ENCODE measurements at places on chromosomes 3 and 15. TPM values are rescaled to one million over a fixed set of nuclear protein-coding genes. Genes with fewer than 3 reads are reported as not detected.

GRCh38 chr15:100171411-100171810, 170.4 kb downstream of the ADAMTS17 start:
- H3K27ac ChIP-seq: no peak overlapping the region
- H3K36me3 ChIP-seq: no peaks in the 10 kb centered on the region
- H3K27me3 ChIP-seq: no peaks in the 10 kb centered on the region
- H3K4me1 ChIP-seq: no peaks in the 10 kb centered on the region
- no peak for DNase-seq

The VGLL4 gene
- 17.3 TPM for total RNA-seq

The B3GNT5 gene
- 13.7 TPM for total RNA-seq

- H3K36me3 ChIP-seq: no peaks in the 10 kb centered on the region
- H3K4me3 ChIP-seq: no peak overlapping the region
- no peaks in the 10 kb centered on the region for H3K4me1 ChIP-seq
- DNase-seq: no peak
- H3K27ac ChIP-seq: no peak overlapping the region
Observed at GRCh38 chr15:69610277-69610676, 157.7 kb downstream of the RPLP1 start.

The SH2D7 gene
- 0.16 TPM for total RNA-seq

The WDR93 gene
- not detected for total RNA-seq

- H3K27me3 ChIP-seq: no peaks in the 10 kb centered on the region
- no peaks in the 10 kb centered on the region for H3K4me1 ChIP-seq
- H3K36me3 ChIP-seq: no peaks in the 10 kb centered on the region
- no peak overlapping the region for H3K4me3 ChIP-seq
- DNase-seq: no peak
- no peak overlapping the region for H3K27ac ChIP-seq
Observed at GRCh38 chr3:162884373-162884772, 1387.8 kb downstream of the OTOL1 start.

The TBC1D21 gene
- total RNA-seq: not detected

The GNAT1 gene
- not detected for total RNA-seq

DNA sequence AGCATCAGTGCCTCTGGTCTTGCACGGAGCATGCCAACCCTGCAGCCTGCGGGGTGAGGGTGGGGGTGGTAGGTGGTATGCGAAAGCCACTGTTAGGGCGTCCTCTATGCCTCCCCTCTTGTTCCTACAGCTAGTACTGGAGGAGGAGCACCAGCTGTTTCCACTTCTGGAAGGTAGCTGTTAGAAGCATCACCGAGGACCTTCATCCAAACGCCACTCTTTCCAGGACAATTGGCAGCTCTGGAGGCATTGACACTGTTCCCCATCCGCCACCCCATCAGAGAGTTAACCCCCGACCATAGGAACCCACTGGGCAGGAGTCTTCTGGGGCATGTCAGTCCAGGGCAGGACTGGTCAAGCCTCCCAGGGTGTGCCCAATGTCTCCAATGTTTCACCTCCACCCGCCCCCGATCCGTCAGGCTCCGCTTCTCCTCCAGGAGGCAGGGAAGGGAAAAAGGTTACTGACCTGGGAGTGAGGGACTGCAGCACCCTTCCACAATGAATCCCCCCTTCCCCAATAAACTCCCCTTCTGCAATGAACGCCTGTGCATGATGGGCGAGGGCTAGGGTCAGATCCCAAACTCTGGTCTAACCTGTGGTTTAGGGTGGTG, 487 bp downstream of the DUOX2 start:
- H3K27ac ChIP-seq: no peak overlapping the region
- H3K4me1 ChIP-seq: peaks cover 7% of the 10 kb centered on the region
- H3K4me3 ChIP-seq: no peak overlapping the region

DNA sequence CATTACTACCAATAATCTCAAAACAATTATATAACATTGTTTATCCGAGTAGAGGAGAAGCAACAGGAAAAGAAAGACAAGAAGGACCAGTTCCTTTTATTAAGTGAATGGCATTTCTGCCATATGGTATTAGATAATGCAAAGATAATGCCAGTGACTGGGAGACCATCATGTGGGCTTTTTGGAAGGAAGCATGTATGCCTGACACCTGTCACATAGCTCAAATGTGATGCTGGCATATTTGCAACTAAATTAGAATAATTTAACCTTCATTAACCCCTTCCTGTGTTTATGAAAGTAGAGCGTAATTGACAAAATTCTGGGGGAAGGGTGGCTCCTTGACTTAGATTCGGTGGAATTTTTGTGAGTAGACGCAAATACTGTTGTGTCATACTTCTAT, 733.0 kb downstream of the TUSC7 start:
- no peaks in the 10 kb centered on the region for H3K4me1 ChIP-seq
- no peak overlapping the region for H3K4me3 ChIP-seq
- H3K27me3 ChIP-seq: no peaks in the 10 kb centered on the region
- no peak for DNase-seq
- no peaks in the 10 kb centered on the region for H3K36me3 ChIP-seq

- H3K4me3 ChIP-seq: no peak overlapping the region
- DNase-seq: no peak
- no peaks in the 10 kb centered on the region for H3K36me3 ChIP-seq
- H3K27me3 ChIP-seq: no peaks in the 10 kb centered on the region
Observed at GRCh38 chr3:138578961-138579574, 15.0 kb downstream of the CEP70 start.

The C3orf85 gene
- not detected for total RNA-seq

- H3K4me1 ChIP-seq: peaks cover 19% of the 10 kb centered on the region
- no peak overlapping the region for H3K27ac ChIP-seq
- no peak for DNase-seq
- H3K27me3 ChIP-seq: no peaks in the 10 kb centered on the region
Observed at GRCh38 chr15:57533448-57533799, 58.3 kb upstream of the MYZAP start.

The COL7A1 gene
- 0.41 TPM for total RNA-seq

GRCh38 chr15:90862964-90863778, 5.2 kb upstream of the FURIN start:
- no peaks in the 10 kb centered on the region for H3K36me3 ChIP-seq
- H3K27me3 ChIP-seq: no peaks in the 10 kb centered on the region
- no peak overlapping the region for H3K27ac ChIP-seq
- DNase-seq: no peak
- H3K4me1 ChIP-seq: peaks cover 25% of the 10 kb centered on the region

- no peak overlapping the region for H3K27ac ChIP-seq
- H3K36me3 ChIP-seq: no peaks in the 10 kb centered on the region
- no peak overlapping the region for H3K4me3 ChIP-seq
- H3K27me3 ChIP-seq: no peaks in the 10 kb centered on the region
Observed at GRCh38 chr3:49511639-49512038, 41.6 kb downstream of the DAG1 start.

DNA sequence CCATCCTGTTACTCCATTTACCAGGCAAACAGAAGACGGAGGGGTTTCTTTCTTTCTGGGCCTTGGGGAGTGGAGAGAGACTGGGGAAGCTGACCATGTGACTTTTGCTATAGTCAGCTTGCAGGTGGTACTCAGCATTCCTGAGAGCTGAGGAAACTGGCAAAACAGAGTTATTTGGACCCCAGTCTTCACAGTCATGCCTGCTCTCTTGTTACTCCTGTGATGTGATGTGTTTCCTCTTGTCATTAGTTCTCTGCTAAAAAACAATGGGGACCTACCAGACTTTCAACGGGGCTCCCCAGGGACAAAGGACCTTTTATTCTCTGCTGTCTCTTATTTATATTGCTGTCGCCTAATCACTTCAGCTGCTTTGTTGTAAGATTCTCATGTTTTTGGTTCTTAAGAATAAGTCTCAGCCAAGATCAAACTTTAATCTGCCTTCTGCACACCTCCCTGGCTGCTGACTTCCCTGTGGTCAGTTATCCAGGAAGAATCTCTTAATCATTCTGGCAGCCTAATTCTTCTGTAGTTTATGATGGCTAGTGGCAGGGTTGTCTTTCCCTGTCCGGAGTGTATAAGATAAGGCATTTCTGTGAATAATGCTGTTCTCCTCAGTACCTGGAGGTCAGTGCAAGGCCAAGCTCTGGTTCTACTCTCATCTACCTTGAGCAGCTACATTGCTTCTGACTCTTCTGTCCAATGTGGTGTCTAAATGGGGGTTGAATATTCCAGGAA, 8.8 kb downstream of the STARD9 start:
- no peaks in the 10 kb centered on the region for H3K27me3 ChIP-seq
- no peak overlapping the region for H3K27ac ChIP-seq
- no peak overlapping the region for H3K4me3 ChIP-seq
- H3K4me1 ChIP-seq: no peaks in the 10 kb centered on the region
- H3K36me3 ChIP-seq: no peaks in the 10 kb centered on the region
- DNase-seq: no peak

DNA sequence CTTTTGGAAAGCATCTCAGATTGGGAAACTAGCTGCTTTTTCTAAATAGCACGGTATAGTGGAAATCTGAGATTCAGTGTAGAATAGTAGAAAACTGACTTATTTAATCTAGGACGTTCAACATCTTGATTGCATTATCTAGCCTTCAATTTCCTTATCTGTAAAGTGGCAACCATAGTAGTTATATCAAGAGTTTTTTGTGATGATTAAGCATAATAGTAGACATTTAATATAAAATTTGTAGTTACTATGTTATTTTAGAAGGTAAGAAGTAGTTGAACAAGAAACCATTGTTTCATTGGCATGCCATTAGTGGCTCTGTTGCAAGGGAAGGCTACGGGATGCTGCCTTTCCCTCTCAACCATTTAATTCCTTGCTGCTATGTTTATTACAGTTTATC, 367.3 kb downstream of the NAALADL2 start:
- no peaks in the 10 kb centered on the region for H3K27me3 ChIP-seq
- H3K4me3 ChIP-seq: no peak overlapping the region
- no peak overlapping the region for H3K27ac ChIP-seq
- no peaks in the 10 kb centered on the region for H3K36me3 ChIP-seq
- DNase-seq: no peak
- no peaks in the 10 kb centered on the region for H3K4me1 ChIP-seq

DNA sequence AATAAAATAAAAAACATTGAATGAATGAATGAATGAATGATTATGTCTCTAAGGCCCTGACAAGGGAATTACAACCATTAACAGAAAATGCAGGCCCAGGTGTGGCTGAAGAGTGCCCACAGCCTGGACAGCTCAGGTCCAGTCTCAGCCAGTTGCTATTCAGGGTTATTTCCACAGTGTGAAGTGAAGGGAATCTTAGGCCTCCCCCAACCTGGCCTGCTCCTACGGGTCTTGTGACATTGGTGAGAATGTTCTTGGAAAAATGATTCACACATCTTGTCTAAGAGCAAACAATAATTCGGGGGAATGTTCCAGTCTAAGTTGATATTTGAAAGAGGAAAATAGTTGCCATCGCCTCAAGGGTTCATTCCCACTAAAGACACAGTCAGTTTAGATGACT, 37.0 kb downstream of the MINDY4B start:
- no peaks in the 10 kb centered on the region for H3K4me1 ChIP-seq
- DNase-seq: no peak
- no peak overlapping the region for H3K27ac ChIP-seq
- no peaks in the 10 kb centered on the region for H3K36me3 ChIP-seq

GRCh38 chr3:159620873-159621272, 367.8 kb upstream of the IL12A start:
- H3K4me1 ChIP-seq: no peaks in the 10 kb centered on the region
- no peak for DNase-seq
- no peaks in the 10 kb centered on the region for H3K27me3 ChIP-seq
- no peaks in the 10 kb centered on the region for H3K36me3 ChIP-seq
